ENCODE measurements at places on chromosomes 1 and 21. TPM values are rescaled to one million over a fixed set of nuclear protein-coding genes. Genes with fewer than 3 reads are reported as not detected.
A peak's percentile ranks its signal among the peaks of the same experiment; 100 is the strongest.

The IL20 gene
- total RNA-seq: not detected

- H3K27me3 ChIP-seq: no peaks in the 10 kb centered on the region
- H3K4me3 ChIP-seq: peak within 1 kb of the TSS; percentile 97
- peak; percentile 88 for DNase-seq
- peaks cover 63% of the 10 kb centered on the region for H3K4me1 ChIP-seq
Measured at GRCh38 chr1:109619576-109620400, at the start of the genes AMPD2 and GNAT2. Gene AMPD2 (plus strand): TSS chr1:109619837. CDS start chr1:109621176, 1,339 bp downstream. Gene GNAT2 (minus strand): TSS chr1:109619616. CDS start chr1:109612870, 6,746 bp downstream.

GRCh38 chr1:65174585-65174984 lies 26.6 kb downstream of the AK4 start:
- no peak for DNase-seq
- no peaks in the 10 kb centered on the region for H3K4me1 ChIP-seq
- no peaks in the 10 kb centered on the region for H3K27me3 ChIP-seq

The KCNJ15 gene
- total RNA-seq: 0.12 TPM

DNA sequence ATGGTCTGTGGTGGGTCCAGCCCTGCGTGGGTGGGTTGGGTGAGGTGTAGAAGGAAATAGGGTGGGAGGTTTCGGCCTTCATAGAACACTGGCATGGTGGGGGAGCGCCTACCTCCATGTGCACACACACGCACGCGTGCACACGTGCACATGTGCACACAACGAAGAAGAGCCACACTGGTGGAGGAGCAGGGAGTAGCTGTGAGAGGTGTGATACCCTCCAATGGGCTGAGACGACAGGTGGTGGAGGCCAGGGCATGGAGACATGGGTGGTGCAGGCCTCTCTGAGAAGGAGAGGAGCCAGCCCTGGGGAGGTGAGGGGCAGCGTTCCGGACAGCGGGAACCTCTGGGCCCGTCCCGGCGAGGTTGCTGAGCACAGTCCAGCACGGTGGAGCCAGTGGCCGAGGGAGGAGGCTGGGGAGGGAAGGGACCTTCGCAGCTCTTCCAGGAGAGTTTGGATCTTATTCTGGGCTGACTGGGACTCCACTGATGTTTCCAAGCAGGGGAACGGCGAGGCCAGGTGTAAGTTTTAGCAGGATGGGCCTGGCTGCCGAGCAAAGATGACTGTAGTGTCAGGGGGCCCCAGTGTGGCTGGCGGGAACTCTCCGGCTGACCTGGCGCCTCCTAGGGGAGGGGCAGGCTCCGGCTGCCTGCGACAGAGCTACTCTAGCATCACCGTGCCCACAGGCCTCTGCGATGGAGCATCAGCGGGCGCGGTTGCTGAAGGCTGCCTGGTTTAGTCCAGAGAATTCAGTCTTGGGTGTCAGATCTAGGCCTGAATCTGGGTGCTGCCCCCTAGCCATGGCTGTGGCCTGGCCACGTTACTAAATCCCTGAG lies 107.2 kb downstream of the ARHGEF10L start:
- no peaks in the 10 kb centered on the region for H3K27me3 ChIP-seq
- H3K4me3 ChIP-seq: no peak overlapping the region
- DNase-seq: no peak
- H3K4me1 ChIP-seq: no peaks in the 10 kb centered on the region
- no peaks in the 10 kb centered on the region for H3K36me3 ChIP-seq

DNA sequence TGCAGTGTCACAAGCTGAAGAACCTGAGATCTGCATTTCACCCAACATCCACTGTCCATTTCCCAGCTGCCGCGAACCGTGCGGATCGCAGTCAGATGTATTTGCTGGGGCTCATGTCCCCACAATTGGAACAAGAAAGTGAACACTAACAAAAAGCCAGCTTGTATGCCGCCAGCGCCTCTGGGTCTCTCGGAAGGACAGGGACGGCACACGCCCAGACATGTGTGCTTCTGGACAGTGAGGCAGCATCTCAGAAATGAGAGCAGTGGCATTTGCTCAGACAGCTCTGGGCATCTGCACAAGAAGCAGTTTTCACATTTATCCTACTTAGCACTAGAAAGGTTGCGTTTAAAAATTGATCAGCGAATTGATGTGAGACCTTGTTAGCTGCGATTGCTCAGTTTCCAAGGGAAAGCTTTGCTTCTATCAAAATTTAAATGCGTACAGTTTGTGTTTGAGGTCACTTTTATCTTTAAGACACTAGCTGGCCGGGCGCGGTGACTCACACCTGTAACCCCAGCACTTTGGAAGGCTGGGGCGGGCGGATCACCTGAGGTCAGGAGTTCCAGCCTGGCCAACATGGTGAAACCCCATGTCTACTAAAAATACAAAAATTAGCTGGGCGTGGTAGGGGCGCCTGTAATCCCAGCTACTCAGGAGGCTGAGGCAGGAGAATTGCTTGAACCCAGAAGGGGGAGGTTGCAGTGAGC lies 28.7 kb downstream of the KCNAB2 start:
- H3K4me3 ChIP-seq: no peak overlapping the region
- DNase-seq: no peak
- H3K4me1 ChIP-seq: no peaks in the 10 kb centered on the region
- no peak overlapping the region for H3K27ac ChIP-seq
- no peaks in the 10 kb centered on the region for H3K27me3 ChIP-seq

DNA sequence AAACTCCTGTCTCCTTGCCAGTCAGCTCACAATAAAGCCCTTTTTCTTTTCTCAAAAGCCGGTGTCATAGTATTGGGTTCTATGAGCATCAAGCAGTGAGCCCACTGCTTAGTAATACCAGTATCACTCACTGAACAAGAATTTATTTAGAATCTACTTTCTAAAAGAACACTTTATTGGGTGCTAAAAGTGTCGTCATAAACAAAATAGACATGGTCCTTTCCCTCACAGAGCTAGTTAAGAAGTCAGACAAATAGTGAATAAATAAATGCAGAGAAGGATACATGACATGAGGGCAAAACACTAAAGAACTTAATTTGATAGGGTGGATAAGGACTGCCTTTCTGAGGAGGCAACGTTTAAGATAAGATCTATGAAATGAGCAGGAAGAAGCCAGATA lies 32.2 kb downstream of the EVI5 start:
- H3K27ac ChIP-seq: no peak overlapping the region
- no peaks in the 10 kb centered on the region for H3K27me3 ChIP-seq
- no peaks in the 10 kb centered on the region for H3K36me3 ChIP-seq
- no peaks in the 10 kb centered on the region for H3K4me1 ChIP-seq

The RASSF5 gene
- 239 TPM for total RNA-seq

DNA sequence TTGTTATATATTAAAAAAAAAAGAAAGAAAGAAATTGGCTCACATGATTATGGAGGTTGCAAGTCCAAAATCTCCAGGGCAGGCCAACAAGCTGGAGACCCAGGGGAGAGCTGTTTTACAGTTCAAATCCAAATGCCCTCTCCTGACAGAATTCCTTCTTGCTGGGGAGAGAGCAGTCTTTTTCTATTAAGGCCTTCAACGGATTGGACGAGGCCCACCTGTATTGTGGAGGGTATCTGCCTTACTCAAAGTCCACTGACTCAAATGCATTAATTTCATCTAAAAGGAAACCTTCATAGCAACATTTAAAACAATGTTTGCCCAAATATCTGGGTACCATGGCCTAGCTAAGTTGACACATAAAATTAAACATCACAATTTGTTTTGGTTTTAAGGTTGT lies 56.9 kb upstream of the TRIM67 start:
- H3K27me3 ChIP-seq: peaks cover 15% of the 10 kb centered on the region
- no peak overlapping the region for H3K27ac ChIP-seq
- no peaks in the 10 kb centered on the region for H3K36me3 ChIP-seq
- H3K4me3 ChIP-seq: no peak overlapping the region

DNA sequence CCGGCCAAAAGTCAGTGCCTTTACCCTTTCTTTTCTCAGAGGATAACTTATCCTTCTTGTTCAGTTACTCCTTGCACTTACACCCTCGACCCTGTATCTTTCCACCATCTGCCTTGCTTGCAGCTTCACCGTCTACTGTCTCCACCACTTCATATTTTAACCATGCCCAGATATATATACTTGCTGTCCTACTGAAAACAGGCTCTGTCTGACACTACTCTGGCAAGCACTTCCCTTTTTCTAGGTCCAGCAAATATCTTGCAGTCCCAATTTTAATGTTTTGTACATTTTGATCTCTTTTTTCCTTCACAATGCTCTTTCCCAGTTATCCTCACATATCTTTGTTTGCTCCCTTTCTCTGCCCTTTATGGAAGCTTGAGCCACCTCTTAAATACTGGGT lies 308.6 kb downstream of the TPR start:
- H3K4me3 ChIP-seq: no peak overlapping the region
- no peak for DNase-seq
- peaks cover 13% of the 10 kb centered on the region for H3K27me3 ChIP-seq
- H3K27ac ChIP-seq: no peak overlapping the region
- no peaks in the 10 kb centered on the region for H3K4me1 ChIP-seq
- no peaks in the 10 kb centered on the region for H3K36me3 ChIP-seq

GRCh38 chr1:105442901-105443300 lies 1613.6 kb upstream of the PRMT6 start:
- no peak for DNase-seq
- H3K4me1 ChIP-seq: no peaks in the 10 kb centered on the region
- H3K27ac ChIP-seq: no peak overlapping the region

The RPRD2 gene
- 32.2 TPM for total RNA-seq

The COL9A2 gene
- total RNA-seq: 3.0 TPM

GRCh38 chr1:221776495-221777301 lies 34.8 kb upstream of the DUSP10 start:
- no peaks in the 10 kb centered on the region for H3K27me3 ChIP-seq
- H3K27ac ChIP-seq: peak overlapping the region; percentile 75
- no peak for DNase-seq
- peaks cover 60% of the 10 kb centered on the region for H3K4me1 ChIP-seq
- no peaks in the 10 kb centered on the region for H3K36me3 ChIP-seq

DNA sequence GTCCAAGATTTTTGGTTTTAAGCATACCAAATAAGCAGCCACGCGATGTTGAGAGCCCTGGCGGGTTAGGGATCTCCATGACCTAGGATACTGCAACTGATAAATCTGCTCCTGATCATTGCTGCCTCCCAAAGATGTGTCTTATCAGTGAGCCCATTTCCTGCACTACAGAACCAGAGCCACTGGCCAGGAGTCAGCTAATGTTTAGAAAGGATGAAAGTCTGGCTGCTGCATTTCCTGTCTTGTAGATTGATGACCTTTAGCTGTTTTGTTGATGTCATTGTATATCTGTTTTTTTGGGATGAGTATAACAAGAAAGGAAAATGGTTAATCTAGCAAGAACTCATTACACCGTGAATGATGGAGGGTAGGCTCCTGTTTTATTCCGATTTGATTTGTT lies 74.5 kb downstream of the C1orf21 start:
- no peaks in the 10 kb centered on the region for H3K4me1 ChIP-seq
- H3K36me3 ChIP-seq: no peaks in the 10 kb centered on the region
- H3K4me3 ChIP-seq: no peak overlapping the region
- no peak overlapping the region for H3K27ac ChIP-seq

DNA sequence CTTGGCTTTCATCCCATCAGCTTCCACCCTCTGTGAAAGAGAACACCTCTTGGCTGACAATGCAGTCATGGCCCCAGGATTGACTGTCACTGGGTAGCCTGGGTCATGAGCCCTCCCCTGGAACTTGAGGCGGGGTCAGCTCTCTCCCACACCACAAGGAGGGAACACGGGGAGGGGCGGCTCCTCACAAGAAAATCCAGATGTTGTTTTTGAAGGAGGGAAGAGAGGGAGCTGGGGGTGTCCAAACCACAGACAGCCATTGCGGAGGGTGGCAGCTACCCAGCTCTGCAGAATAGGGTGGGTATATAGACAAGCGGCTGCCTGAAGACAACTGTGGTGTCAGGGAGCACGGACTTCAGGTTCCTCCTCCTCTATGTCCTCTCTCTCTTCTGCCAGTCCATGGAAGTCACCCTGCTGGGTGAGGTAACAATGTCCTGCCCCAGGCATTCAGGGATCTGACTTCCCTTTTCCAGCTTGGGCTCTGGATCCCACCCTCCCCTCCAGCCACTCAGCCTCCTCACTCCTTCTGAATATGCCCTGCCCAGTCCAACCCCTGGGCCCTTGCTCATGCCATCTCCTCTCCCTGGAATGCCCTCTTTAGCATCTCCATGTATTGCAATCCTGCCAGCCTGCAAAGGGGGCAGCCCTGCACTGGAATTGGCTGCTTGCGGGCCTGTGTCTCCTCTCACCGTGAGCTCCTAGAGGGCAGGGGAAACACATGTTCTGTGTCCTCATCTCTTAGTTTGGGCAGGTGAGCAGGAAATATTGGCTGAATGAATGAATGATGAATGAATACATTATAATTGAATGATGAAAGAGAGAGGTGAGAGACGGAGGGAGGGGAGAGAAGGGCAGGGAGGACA lies 60.9 kb upstream of the RUNX3 start:
- H3K27ac ChIP-seq: peak overlapping the region; percentile 100
- peak; percentile 48 for DNase-seq
- peaks cover 5% of the 10 kb centered on the region for H3K36me3 ChIP-seq
- H3K4me1 ChIP-seq: peaks cover 86% of the 10 kb centered on the region
- H3K4me3 ChIP-seq: peak overlapping the region; percentile 50
- no peaks in the 10 kb centered on the region for H3K27me3 ChIP-seq

GRCh38 chr1:74395571-74395970 lies 116.8 kb downstream of the LRRC53 start:
- H3K4me3 ChIP-seq: no peak overlapping the region
- H3K36me3 ChIP-seq: no peaks in the 10 kb centered on the region
- no peak for DNase-seq

DNA sequence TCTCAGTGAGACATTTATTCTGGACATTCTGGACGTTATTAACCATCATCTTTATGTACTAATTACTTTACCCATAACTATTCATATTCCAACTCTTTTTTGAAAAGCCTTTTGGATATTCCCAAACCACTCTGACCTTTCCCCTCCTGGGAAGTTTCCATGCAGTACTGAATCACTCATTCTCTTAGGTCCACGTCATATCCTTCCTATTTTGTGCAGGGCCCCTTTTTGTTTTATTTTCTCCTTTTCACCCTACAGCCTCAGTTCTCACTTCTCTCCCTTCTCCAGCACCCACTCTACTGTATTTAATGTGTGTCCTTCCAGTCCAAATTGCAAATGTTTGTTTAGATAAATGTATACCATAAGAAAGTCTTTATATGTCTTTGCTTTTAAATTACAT lies 16.4 kb upstream of the ATP1A1 start:
- DNase-seq: no peak
- no peak overlapping the region for H3K4me3 ChIP-seq
- H3K27me3 ChIP-seq: no peaks in the 10 kb centered on the region
- H3K36me3 ChIP-seq: no peaks in the 10 kb centered on the region
- H3K4me1 ChIP-seq: peaks cover 34% of the 10 kb centered on the region

The MYOG gene
- not detected for total RNA-seq

The LRRC40 gene
- 23.2 TPM for total RNA-seq

GRCh38 chr1:195789321-195789720 lies 818.9 kb downstream of the KCNT2 start:
- H3K27me3 ChIP-seq: no peaks in the 10 kb centered on the region
- H3K27ac ChIP-seq: no peak overlapping the region
- H3K4me1 ChIP-seq: no peaks in the 10 kb centered on the region
- no peaks in the 10 kb centered on the region for H3K36me3 ChIP-seq
- DNase-seq: no peak
- no peak overlapping the region for H3K4me3 ChIP-seq

The PLEKHN1 gene
- total RNA-seq: 1.4 TPM

The PRKAA2 gene
- 0.02 TPM for total RNA-seq

The LCE1C gene
- total RNA-seq: not detected

The PGLYRP3 gene
- not detected for total RNA-seq

GRCh38 chr1:182357171-182357570 lies 34.4 kb downstream of the GLUL start:
- H3K27me3 ChIP-seq: no peaks in the 10 kb centered on the region
- no peak for DNase-seq
- no peak overlapping the region for H3K27ac ChIP-seq
- no peak overlapping the region for H3K4me3 ChIP-seq
- no peaks in the 10 kb centered on the region for H3K4me1 ChIP-seq

All from activated CD4-positive, alpha-beta T cell treated with anti-CD3 and anti-CD28 coated beads for 36 hours (primary cell).